Kasumi-1 (cell line): ENCODE measurements at places on chromosomes 7 and 10.

DNA sequence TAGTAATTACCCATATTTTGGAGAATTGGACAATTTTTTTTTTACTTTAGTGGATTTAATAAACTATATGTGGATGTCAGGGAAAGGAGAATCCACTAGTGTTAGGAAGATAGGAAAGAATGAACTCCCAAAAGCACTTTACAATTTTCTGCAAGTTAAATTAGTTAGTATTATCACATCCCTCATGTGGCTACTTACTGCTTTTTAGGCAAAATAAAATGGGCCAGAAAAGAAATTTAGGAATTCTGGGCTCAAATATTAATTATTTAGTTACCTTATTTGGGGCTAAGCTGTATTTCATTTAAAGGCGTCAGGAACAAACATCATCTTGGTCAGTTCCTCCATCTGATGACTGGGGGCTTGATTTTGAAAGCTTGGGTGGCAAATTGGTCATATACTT lies 4.8 kb upstream of the CUX1 start:
- DNase-seq, result no peak

DNA sequence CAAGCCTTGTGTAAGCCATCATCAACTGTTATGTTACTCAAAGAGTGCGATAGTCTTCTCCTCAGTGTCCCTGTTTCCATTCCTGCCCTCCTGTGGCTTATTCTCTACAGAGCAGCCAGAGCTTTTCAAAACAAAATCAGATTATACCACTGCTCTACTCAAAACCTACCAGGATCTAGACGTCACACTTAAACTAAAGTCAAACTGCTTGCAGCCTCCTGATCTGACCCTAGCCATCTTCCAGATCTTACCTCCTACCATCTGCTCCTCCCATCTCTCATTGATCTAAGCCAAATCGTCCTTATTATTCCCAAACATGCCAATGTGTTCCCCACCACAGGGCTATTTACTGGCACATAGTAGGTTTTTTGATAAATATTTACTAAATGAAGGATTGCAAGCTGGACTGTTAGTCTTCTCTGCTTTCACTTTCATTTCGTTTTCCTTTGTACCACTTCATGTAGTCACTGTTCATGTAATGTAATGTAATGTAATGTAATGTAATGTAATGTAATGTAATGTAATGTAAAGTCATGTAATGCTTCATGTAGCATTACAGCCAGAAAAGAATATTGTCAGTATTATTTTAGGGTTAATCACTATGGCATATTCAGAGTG lies 116.1 kb downstream of the GPR37 start:
- DNase-seq, result no peak

GRCh38 chr7:23383225-23383624 lies 84.1 kb downstream of the MALSU1 start:
- no peak for DNase-seq

GRCh38 chr7:100943693-100944092 lies 5.6 kb upstream of the MUC3A start:
- DNase-seq, result no peak

GRCh38 chr7:28078036-28078901 lies 102.3 kb downstream of the JAZF1 start:
- DNase-seq, result peak; percentile 76

- no peak for DNase-seq
Observed at GRCh38 chr10:20289070-20289828, 473.0 kb downstream of the PLXDC2 start.

GRCh38 chr7:22477262-22477661 lies 22.7 kb downstream of the STEAP1B start:
- no peak for DNase-seq

- DNase-seq, result no peak
Observed at GRCh38 chr7:85343484-85343883, 156.6 kb upstream of the SEMA3D start.

- DNase-seq, result peak; percentile 66
Observed at GRCh38 chr7:6026011-6026819, 5.0 kb upstream of the ANKRD61 start.

DNA sequence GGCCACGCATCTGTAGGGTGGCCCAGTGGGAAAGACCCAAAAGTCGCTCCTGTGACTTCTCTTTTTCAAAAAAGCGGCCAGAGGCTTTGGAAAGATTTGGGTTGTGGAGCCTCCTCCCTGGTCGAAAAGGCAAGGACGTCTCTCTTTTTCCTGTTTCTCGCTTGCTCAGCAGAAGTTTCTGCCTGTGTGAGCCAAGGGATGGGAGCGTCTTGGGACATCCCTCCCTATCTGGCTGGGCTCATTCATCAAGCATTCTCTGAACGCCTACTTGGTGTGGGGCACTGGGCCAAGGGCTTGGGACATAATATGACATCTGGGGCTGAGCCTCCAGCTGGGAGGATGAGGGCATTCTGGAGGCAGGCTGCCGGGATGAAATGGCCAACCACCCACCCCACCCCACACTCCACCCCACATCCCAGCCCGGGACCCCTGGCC lies 120.9 kb downstream of the C10orf105 start:
- DNase-seq, result no peak

GRCh38 chr10:69232252-69232651 lies 12.1 kb downstream of the HKDC1 start:
- DNase-seq, result no peak

- DNase-seq, result no peak
Observed at GRCh38 chr7:157669768-157670351, 333.1 kb downstream of the DNAJB6 start.

DNA sequence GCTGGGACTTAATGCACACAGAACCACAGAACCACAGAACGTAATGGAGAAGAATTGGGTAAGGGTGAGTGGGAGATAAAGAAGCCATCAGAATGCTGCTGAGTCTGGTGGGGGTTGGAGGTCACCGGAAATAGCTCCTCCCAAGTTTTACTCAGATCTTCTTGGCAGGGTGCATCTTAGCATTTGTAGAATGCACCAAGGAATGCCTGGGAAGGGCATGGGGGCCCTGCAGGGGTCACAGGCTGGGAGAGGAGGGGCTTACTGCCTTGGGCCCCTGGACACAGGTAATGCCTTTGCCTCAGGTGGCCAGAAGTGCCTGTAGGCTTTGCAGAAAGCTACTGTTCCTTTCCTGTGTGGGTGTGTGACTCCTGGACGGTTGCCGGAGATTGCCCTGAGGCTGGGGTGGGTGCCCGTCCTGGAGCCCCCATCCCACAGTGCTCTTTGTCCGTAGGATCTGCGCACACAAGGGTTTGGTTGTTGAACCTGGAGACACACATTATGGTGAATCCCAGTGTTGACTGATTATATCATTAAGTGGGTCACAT lies 55.1 kb downstream of the MGMT start:
- DNase-seq, result no peak

- DNase-seq, result no peak
Observed at GRCh38 chr7:129655811-129656210, 44.3 kb downstream of the NRF1 start.

- no peak for DNase-seq
Observed at GRCh38 chr7:149381245-149381644, 79.6 kb downstream of the ZNF777 start.

DNA sequence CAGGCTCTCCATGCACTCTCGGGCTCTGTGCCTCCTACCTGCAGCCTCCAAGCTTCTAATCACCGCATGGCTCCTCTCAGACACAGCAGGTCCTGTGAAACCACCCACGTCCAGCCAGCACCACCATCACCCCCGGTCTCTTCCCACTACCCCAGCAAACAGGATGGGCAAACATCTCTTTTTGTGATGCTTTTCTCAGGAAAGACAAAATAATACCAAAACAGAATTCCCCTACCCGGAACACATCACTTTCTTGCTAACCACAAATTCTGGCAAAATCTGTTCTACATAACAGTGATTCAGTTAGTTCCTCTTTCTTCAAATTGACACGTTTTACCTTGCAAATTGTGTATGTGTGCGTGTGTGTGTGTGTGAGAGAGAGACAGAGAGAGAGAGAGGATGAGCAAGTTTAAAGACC lies 6.5 kb downstream of the SNX8 start:
- peak; percentile 27 for DNase-seq

DNA sequence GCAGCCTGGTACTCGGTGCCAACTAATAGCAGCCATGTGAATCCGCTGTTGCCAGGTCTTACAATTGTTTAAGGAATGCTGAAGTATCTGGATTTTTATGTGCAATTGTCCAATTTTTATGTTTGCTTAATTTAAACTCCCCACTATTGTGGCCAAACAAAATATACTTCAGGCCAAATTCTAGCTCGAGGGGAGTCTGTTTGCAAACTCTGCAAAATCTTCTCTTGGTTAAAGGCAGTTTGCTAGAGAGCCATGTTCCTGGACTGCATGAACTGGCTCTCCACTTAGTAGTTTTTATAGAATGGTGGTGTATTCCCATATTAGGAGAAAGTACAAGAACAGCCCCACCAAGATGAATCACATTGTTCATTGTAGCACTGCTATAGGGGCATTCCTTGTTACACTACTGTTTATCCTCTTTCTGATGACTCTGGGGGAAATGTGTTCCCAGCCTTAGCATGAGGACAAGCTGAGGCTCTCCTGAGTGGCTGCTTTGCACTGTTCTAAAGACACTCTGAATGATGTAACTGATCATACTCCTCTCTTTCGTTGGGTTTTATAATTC lies 178.0 kb upstream of the GLI3 start:
- DNase-seq, result no peak

- DNase-seq, result no peak
Observed at GRCh38 chr7:138926241-138926612, 55.0 kb downstream of the KIAA1549 start.

DNA sequence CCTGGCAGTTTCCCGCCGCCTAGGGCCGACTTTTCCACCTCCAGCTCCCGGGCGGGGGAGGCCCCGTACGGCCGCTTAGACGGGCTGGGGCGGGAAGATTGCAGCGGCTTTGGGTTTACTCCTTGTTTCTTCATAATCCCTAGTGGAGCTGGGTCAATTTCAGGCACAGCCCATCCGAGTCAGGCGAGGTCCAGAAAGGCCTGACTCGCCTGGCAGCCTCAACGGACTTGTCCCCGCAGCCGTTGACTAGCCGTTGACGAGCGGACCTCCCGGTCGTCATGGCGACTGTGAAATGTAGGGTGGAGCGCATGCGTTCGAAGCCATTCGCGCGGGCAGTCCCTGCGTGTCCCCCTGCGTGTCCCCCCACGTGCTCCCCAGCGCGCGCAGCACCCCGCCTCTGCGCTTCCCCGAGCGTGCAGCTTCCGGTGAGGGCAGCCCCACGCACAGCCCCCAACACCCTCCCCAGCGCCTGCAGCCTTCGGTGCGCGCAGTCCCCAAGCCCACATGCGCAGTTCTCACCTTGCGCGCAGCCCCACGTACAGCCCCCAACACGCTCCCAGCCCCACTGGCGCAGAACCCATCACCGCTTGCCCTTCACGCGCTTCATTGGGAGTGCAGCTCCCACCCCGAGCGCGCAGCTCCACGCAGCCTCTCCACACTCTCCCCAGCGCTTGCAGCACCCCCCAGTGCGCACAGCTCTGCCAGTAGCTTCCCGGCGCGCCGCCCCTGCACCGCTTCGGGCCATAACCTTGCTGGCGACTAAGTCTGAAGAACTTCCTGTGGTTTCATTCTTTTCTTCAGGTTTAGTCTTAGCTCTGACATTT lies 67.8 kb downstream of the TBX20 start:
- DNase-seq, result no peak

DNA sequence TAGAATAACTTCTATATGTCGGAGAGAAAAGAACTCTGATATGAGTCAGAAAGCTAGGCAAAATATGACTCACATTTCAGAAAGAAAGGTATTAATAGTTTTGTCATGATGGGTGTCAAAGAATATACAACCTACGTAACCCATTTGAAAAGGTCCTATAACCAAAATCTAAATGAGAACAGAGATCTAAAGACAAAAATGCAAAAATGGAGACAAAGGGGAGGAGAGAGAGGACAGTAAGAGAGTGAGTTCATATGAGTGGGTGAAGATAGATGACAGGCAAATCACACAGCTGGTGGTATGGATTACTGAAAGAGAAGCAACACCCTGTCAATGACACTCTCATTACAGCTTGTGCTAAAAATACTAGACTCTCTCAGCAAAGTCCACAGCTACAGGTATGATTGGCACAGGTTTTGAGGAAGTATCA lies 25.6 kb downstream of the ANKMY2 start:
- DNase-seq, result no peak

DNA sequence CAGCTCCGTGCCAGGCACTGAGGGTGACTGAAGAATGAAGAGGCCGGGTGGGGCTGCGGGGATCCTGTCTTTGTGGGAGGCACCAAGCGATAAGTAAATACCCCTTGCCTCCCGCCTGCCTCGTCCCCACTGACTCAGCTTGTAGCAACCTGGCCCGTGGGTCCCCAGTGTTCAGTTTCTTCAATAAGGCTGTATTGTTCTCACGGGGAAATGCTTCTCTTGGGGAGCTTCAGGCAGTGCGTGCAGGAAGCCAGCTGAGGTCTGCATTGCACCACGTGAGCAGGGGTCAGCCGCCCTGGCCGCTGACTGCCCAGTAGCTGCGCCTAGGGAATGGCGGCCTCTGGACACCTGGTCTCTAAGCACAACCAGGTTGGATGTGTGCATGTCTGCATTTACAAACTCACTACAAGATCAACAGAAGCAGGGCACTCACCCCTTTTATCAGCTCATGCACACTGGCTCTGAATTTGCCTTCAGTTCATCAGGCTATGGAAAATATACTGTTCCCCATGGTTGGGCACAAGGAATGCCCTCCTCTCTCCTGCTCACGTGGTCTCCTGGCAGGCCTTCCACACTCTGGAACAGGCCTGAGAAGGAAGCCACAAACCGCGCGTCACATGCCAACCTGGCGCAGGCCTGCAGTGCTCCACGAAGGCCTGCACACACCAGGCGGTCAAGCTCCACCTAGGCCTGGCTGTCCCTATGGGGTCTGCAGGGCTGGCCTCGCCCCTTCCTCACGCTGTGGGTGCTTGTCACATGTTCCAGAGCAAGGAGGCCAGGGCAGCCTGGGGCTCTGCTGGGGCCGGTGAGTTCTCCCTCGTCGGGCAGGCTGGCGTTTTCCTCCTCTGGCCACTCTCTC lies 135.7 kb upstream of the RNF32 start:
- no peak for DNase-seq

GRCh38 chr7:51727441-51727840 lies 410.8 kb upstream of the COBL start:
- DNase-seq, result no peak

- peak; percentile 51 for DNase-seq
Observed at GRCh38 chr10:125343118-125343925, 183.0 kb upstream of the CTBP2 start.

DNA sequence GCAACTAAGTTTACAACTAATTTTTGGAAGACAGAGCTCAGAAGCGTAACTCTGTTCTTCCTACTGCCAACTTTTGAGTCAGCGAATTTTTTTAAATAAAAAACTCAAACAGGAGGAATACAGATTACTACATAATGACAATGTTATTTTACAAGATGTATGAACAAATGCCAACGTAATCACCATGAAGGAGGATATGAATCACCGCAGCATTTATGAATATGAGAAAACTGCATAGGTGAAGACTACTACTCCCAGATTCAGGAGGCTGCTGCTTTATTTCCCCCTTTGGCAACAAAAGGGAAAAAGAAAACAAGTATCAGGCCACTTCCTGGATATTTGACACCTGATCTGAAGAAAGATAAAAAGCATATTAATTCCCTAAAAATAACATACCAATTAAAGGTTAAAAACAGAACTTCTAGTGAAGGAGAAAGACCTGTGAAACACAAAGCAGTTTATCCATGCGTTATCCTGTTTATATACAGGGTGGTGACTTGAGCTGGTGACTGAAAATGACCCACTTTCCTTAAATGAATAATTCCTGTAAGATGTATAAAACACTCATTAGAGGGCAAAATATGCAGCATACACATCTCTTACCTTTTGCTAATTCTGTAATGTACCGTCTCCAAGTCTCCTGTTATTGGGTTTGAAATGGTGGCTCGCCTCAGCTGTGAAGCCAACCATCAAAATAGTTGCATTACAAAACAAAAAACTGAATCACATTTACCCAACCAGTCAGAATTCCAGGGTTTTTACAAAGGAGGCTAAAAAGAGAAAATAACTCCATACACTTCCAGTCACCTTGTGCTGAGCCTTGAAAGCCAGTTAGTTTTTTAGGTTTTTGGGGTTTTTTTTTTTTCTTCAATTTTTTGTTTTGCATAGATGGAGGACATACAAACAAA lies 52.0 kb downstream of the P4HA1 start:
- DNase-seq, result no peak
